ENCODE measurements at places on chromosomes 11 and 22.

- no peak for DNase-seq
Measured at GRCh38 chr22:47059076-47059475, 296.6 kb downstream of the TBC1D22A start.

DNA sequence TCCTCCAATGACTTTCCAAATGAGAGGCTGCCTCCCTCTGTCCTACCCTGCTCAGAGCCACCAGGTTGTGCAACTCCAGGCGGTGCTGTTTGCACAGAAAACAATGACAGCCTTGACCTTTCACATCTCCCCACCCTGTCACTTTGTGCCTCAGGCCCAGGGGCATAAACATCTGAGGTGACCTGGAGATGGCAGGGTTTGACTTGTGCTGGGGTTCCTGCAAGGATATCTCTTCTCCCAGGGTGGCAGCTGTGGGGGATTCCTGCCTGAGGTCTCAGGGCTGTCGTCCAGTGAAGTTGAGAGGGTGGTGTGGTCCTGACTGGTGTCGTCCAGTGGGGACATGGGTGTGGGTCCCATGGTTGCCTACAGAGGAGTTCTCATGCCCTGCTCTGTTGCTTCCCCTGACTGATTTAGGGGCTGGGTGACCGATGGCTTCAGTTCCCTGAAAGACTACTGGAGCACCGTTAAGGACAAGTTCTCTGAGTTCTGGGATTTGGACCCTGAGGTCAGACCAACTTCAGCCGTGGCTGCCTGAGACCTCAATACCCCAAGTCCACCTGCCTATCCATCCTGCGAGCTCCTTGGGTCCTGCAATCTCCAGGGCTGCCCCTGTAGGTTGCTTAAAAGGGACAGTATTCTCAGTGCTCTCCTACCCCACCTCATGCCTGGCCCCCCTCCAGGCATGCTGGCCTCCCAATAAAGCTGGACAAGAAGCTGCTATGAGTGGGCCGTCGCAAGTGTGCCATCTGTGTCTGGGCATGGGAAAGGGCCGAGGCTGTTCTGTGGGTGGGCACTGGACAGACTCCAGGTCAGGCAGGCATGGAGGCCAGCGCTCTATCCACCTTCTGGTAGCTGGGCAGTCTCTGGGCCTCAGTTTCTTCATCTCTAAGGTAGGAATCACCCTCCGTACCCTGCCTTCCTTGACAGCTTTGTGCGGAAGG is 2.9 kb downstream of the APOC3 start:
- no peak for DNase-seq

GRCh38 chr11:78359921-78360320 is 57.7 kb downstream of the GAB2 start:
- no peak for DNase-seq

- DNase-seq: peak; percentile 69
Measured at GRCh38 chr11:111633248-111633647, 31.0 kb downstream of the SIK2 start.

DNA sequence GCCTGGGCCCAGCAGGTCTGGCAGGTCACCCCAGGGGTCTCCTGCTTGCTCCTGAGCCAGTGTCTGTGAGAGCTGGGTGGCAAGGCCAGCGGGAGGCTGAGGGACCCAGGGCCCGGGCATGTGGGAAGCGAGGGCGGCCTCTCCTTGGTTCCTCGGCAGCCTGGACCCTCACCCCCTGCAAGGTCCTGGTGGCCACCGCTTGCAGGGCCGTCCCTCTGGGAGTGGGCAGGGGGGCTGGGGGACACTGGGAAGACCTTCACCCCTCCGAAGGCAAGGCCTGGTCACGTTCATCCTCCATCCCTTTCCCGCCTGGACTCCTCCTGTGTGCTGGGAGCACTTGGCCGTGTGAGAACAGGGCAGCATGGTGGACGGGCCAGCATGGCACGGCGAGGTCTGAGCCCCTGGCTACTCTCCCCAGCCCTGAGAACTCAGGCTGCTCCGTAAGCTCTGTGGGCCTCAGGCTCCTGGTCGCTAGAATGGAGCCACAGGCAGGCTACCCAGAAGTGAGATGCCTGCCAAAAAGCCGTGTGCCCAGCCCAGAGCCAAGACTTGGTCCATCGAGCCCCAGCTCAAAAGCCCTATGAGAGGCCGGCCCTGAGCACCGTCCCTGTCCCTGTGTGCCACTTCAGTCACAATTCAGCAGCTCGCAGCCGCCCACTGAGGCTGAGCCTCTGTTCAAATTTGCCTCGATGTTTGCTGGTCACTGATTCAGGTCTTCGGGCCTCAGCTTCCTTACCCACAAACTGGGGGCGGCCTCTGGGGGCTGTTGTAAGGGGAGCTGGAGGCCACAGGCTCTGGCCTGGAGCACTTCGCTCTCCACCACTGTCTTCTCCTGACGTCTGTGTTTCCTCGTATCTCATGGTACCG is 45.0 kb downstream of the IGLL1 start:
- no peak for DNase-seq

DNA sequence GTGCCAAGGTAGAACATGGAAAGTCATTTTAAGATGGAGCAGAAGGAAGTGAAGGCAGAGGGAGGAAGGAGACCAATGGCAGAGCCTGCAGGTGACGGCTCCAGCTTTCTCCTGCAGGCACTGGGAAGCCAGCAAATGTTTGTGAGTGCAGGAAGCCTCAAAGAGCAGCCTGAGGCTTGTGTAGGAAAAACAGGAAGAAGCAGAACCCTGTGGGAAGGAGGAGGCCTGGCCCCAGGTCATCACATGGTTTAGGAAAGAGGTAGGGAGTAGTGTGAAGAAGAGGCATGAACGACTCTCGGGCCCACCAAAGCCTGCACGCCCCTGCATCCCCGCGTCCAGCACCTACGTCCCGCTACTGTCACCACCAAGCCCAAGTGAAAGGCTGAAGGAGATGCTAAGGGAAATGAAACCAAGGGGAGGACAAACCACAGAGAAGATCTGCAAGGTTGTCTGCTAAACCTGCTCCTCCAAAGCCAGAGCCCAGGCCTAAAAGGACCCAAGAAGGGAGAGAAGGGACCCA is 151.5 kb downstream of the CHST1 start:
- DNase-seq: no peak

DNA sequence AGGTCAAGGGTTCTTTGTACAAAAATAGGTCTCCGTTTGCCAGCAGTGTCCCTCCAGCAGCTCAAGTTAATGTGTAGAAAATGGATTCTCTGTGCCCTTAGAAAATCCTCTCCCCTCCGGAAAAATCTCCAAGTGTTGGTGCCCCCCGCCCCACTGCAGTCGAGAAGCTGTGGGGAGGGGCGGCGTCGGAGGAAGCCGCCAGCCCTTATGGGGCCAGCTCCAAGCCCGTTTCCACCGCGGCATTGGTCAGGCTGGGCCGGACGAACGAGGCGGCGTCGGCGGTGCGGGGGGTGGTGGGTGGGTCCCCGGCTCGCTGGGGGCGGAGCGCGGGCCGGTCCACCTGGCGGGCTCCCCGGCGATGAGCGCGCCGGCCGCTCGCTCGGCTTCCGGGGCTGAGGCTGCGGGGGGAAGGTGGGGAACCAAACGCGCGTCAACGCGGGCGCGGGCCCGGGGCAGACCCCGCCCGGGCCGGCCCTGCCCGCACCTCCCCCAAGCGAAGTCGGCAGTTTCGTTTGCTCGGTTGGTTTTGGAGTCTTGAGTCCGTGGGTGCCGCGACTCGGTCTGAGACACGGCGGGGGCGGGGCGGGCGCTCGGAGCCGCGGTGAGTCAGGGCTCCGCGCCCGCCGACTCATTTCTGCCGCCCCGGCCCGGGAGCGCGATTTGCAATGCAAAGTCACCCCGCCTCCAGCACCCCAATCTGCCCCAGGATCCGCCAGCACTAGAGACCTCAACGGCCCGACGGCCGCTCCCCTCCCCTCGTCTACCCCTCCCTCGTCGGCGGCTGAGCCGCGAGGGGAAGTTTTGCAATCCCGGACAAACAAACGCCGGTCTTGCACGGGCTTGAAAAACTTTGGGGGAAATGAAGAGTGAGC is 1.4 kb downstream of the ASCL2 start:
- DNase-seq: peak; percentile 66

GRCh38 chr11:74870485-74870884 is 78.4 kb downstream of the XRRA1 start:
- no peak for DNase-seq
